CD4-positive, alpha-beta T cell (primary cell): ENCODE measurements at places on chromosomes 12 and 14.

- no peak for DNase-seq
- no peaks in the 10 kb centered on the region for H3K36me3 ChIP-seq
- H3K27ac ChIP-seq = no peak overlapping the region
- no peaks in the 10 kb centered on the region for H3K27me3 ChIP-seq
- H3K4me1 ChIP-seq = no peaks in the 10 kb centered on the region
These were observed 384.9 kb downstream of the SOX5 start for GRCh38 chr12:23564451-23565152.

DNA sequence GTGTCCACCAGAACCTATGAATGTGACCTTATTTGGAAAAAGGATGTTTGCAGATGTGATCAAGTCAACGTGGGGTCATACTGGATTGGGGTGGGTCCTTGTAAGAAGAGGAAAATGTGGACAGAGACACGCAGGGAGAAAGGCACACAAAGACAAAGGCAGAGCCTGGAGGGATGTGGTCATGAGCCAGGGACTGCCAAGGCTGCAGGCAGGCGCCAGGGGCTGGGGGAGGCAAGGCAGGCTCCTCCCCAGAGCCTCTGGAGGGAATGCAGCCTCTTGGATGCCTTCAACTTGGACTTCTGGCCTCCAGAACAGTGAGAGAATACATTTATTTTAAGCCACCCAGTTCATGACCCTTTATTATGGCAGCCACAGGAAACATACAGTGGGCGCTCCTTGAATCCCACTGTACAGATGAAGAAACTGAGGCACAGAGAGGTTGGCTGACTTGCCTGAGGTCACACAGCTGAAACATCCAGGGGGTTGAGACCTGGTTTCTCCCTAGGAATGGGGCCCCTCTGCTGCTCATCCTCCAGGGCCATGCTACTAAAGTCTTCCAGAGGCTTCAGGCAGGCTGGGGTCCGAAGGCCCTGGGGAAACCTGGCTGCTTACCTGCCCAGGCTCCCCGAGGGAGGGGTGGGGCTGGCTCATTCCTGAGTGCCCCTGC is 99.7 kb downstream of the RFLNA start:
- no peak overlapping the region for H3K4me3 ChIP-seq
- H3K36me3 ChIP-seq = peaks cover 42% of the 10 kb centered on the region
- H3K27ac ChIP-seq = no peak overlapping the region
- H3K4me1 ChIP-seq = peaks cover 38% of the 10 kb centered on the region
- DNase-seq = no peak

GRCh38 chr14:96403409-96403808 is 11.5 kb downstream of the AK7 start:
- H3K27me3 ChIP-seq = peaks cover 5% of the 10 kb centered on the region
- H3K36me3 ChIP-seq = no peaks in the 10 kb centered on the region
- H3K4me1 ChIP-seq = no peaks in the 10 kb centered on the region
- no peak overlapping the region for H3K27ac ChIP-seq
- no peak for DNase-seq
- H3K4me3 ChIP-seq = no peak overlapping the region

DNA sequence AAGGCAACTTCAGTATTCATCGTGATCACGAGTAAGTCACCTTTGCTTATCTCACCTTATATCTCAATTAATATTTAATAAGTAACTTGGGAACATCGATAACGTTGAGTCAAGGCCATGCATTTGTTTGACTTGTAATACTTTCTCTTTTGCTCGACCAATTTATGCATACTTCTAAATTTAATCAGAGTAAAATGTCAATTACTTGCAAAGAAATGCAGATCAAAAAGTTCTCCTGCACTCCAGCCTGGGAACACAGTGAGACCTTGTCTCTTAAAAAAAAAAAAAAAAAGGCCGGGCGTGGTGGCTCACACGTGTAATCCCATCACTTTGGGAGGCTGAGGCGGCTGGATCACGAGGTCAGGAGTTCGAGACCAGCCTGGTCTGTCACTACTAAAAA is 11.8 kb upstream of the HIP1R start:
- H3K4me1 ChIP-seq = peaks cover 6% of the 10 kb centered on the region
- no peak overlapping the region for H3K4me3 ChIP-seq
- H3K27me3 ChIP-seq = no peaks in the 10 kb centered on the region
- no peaks in the 10 kb centered on the region for H3K36me3 ChIP-seq
- no peak for DNase-seq

- H3K4me1 ChIP-seq = no peaks in the 10 kb centered on the region
- H3K27me3 ChIP-seq = no peaks in the 10 kb centered on the region
- peaks cover 62% of the 10 kb centered on the region for H3K36me3 ChIP-seq
- no peak overlapping the region for H3K27ac ChIP-seq
- no peak overlapping the region for H3K4me3 ChIP-seq
- no peak for DNase-seq
These were observed 25.7 kb downstream of the SFSWAP start for GRCh38 chr12:131736446-131737149.

GRCh38 chr12:63467951-63468350 is 200.3 kb downstream of the DPY19L2 start:
- DNase-seq = no peak
- H3K27ac ChIP-seq = no peak overlapping the region
- H3K4me1 ChIP-seq = no peaks in the 10 kb centered on the region

- no peak for DNase-seq
- H3K27me3 ChIP-seq = peaks cover 5% of the 10 kb centered on the region
- no peak overlapping the region for H3K27ac ChIP-seq
These were observed 60.2 kb downstream of the RFX4 start for GRCh38 chr12:106643000-106643399.

DNA sequence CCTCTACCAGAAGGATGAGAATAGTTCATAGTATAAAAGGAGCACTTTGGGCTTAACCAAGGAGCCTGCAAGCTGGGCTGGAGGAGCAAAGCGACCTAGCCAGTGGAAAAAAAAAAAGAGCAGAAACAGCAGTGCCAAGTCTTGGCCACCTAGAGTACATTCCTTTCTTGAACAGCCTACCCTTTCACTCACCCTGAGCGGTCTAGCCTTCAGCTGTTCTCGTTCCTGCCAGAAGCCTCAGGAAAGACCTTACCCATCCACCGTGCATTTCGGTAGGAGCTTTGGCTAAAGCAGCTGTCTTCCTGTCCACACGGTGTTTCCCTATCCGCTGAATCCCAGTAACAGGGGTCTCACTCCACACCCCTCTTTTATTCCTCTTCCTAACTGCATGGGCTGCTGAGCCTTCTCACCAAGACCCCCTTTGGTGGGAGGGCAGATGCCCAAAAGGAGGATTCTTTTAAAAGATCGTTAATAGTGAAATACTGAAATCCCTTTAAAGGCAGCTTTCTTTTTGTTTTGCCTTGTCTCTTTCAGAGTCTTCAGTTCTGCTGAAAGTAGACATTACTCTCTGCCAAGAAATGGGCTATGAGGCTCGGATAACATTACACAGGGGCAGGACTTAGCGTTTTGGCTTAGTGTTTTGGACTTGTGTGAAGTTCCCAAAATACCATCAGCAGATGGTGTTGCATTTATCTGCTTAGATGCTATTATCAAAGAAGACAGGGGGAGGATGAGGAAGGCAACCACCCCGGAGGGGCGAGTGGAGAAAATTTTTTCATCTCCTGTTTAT is 88.5 kb upstream of the METAP2 start:
- no peaks in the 10 kb centered on the region for H3K27me3 ChIP-seq
- no peak for DNase-seq
- H3K27ac ChIP-seq = no peak overlapping the region
- no peaks in the 10 kb centered on the region for H3K36me3 ChIP-seq
- H3K4me3 ChIP-seq = no peak overlapping the region

- no peak overlapping the region for H3K4me3 ChIP-seq
- H3K27me3 ChIP-seq = no peaks in the 10 kb centered on the region
- H3K4me1 ChIP-seq = peaks cover 30% of the 10 kb centered on the region
- no peak overlapping the region for H3K27ac ChIP-seq
These were observed 83.3 kb downstream of the NCOR2 start for GRCh38 chr12:124484067-124484466.

- H3K36me3 ChIP-seq = no peaks in the 10 kb centered on the region
- H3K4me1 ChIP-seq = no peaks in the 10 kb centered on the region
- H3K27ac ChIP-seq = no peak overlapping the region
- no peak overlapping the region for H3K4me3 ChIP-seq
These were observed 127.4 kb downstream of the KTN1 start for GRCh38 chr14:55707365-55707804.

GRCh38 chr14:101128478-101129321 is 225.2 kb upstream of the RTL1 start:
- H3K4me1 ChIP-seq = no peaks in the 10 kb centered on the region
- H3K27ac ChIP-seq = no peak overlapping the region
- H3K4me3 ChIP-seq = no peak overlapping the region
- H3K27me3 ChIP-seq = peaks cover 8% of the 10 kb centered on the region

DNA sequence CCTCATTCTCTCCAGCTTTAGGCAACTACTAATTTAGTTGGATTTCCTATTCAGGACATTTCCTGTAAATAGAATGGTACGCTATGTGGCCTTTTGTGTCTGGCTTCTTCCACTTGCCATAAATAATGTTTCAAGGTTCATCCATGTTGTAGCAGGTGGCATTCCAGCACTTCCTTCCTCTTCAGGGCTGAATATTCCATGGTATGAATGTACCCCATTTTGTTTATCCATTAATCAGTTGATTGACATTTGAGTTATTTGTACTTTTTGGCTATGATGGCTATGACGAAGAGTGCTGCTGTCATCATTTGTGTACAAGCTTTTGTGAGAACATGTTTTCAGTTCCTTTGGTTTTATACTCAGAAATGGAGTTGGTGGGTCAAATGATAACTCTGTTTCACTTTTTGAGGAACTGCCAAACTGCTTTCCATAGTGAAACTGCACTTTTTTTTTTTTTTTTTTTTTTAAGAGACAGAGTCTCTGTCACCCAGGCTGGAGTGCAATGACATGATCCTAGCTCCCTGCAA is 6.5 kb upstream of the CDK2AP1 start:
- H3K27me3 ChIP-seq = no peaks in the 10 kb centered on the region
- no peaks in the 10 kb centered on the region for H3K4me1 ChIP-seq
- no peak for DNase-seq
- H3K4me3 ChIP-seq = no peak overlapping the region
- H3K36me3 ChIP-seq = no peaks in the 10 kb centered on the region

GRCh38 chr14:88895116-88895515 is 70.7 kb downstream of the TTC8 start:
- no peak overlapping the region for H3K4me3 ChIP-seq
- no peak overlapping the region for H3K27ac ChIP-seq
- H3K36me3 ChIP-seq = no peaks in the 10 kb centered on the region
- H3K4me1 ChIP-seq = no peaks in the 10 kb centered on the region
- H3K27me3 ChIP-seq = no peaks in the 10 kb centered on the region

DNA sequence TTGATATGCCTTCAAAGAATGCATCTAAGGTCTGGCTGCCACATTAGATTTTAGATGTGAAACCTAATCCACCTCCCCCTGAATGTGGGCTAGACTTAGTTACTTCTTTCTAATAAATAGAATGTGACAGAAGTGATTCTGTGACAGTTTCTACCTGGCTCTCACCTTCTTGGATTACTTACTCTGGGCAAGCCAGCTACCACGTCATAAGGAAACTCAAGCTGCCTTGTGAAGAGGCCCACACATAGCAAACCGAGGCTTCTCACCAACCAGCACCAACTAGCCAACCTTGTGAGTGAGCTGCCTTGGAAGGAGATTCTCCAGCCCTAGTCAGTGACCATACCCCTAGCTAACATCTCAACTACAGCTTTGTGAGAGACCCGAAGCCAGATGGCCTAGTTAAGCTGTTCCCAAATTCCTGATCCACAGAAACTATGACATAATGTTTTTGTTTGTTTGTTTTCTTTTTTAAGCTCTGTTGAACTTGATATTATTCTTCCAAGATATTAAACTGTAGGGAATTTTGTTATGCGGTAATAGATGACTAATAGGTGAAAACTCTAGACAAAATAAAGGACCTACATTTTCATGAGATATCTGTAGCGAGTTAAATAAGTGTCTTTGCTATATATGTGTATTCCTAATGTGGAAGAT is 6.2 kb downstream of the GPR19 start:
- no peak for DNase-seq
- H3K4me1 ChIP-seq = peaks cover 4% of the 10 kb centered on the region
- H3K27ac ChIP-seq = no peak overlapping the region

GRCh38 chr12:56517854-56518253 is 3.8 kb upstream of the RBMS2 start:
- no peak overlapping the region for H3K27ac ChIP-seq
- DNase-seq = no peak
- H3K4me1 ChIP-seq = peaks cover 20% of the 10 kb centered on the region

- peaks cover 100% of the 10 kb centered on the region for H3K4me1 ChIP-seq
- peak; percentile 82 for DNase-seq
- no peaks in the 10 kb centered on the region for H3K27me3 ChIP-seq
- peak overlapping the region; percentile 24 for H3K4me3 ChIP-seq
- peak overlapping the region; percentile 71 for H3K27ac ChIP-seq
These were observed 16.9 kb downstream of the ASB2 start for GRCh38 chr14:93959239-93960107.

DNA sequence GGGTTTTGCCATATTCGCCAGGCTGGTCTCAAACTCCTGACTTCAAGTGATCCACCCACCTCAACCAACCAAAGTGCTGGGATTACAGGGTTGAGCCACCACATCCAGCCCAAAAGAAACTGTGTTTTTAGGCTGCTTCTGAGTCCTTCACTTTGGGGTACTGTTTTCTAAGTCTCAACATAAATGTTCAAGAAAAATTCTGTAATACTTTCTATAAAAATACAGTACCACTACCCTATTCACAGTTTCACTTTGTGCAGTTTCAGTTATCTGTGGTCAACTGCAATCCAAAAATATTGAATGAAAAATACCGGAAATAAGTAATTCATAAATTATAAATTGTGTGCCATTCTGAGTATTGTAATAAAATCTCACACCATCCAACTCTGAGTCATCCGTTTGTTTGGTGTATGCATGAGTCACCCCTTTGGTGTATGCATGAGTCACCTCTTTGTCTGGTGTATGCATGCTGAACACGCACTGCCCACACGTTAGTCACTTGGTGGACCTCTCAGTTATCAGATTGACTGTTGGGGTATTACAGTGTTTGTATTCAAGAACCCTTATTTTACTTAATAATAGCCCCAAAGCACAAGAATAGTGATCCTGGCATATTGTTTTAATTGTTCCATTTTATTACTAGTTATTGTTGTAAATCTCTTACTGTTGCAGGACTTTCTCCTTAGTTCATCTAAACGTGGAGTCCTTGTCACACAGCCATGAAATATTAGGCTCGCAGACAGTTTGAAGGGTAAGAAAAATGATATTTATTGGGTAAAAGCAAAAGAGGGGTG is 190.2 kb downstream of the FSCB start:
- no peaks in the 10 kb centered on the region for H3K36me3 ChIP-seq

- DNase-seq = no peak
- H3K36me3 ChIP-seq = no peaks in the 10 kb centered on the region
- H3K27ac ChIP-seq = no peak overlapping the region
- no peaks in the 10 kb centered on the region for H3K27me3 ChIP-seq
- no peaks in the 10 kb centered on the region for H3K4me1 ChIP-seq
These were observed 866.3 kb downstream of the NRXN3 start for GRCh38 chr14:79036441-79036840.

DNA sequence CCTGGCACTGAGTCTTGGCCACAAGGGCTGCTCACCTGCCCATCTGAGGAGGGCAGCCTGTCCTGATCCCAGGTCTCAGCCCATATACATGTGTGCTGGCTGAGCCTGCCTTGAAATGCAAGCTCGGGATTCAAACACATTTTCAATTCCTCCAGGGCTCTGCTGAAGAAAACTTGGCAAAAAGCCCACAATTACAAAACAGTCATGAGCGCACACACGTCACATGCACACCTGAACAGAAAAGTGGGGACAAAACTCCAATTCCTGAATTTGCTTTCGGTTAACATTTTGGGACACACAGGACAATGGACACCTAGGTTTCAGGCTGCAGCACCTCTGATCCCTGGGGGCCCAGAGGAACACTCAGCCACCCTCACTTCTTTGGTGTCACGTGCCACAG is 113.9 kb downstream of the RBM19 start:
- no peak for DNase-seq
- peaks cover 45% of the 10 kb centered on the region for H3K36me3 ChIP-seq
- no peaks in the 10 kb centered on the region for H3K27me3 ChIP-seq
- no peaks in the 10 kb centered on the region for H3K4me1 ChIP-seq

- no peaks in the 10 kb centered on the region for H3K36me3 ChIP-seq
- H3K4me3 ChIP-seq = no peak overlapping the region
- no peaks in the 10 kb centered on the region for H3K4me1 ChIP-seq
- DNase-seq = no peak
These were observed 10.3 kb upstream of the SERPINA3 start for GRCh38 chr14:94601884-94602391.
